NCI-H1092 treated with DMSO at 0.1 percent for 48 hours (cell line): ENCODE measurements at places on chromosomes 12 and 14.

DNA sequence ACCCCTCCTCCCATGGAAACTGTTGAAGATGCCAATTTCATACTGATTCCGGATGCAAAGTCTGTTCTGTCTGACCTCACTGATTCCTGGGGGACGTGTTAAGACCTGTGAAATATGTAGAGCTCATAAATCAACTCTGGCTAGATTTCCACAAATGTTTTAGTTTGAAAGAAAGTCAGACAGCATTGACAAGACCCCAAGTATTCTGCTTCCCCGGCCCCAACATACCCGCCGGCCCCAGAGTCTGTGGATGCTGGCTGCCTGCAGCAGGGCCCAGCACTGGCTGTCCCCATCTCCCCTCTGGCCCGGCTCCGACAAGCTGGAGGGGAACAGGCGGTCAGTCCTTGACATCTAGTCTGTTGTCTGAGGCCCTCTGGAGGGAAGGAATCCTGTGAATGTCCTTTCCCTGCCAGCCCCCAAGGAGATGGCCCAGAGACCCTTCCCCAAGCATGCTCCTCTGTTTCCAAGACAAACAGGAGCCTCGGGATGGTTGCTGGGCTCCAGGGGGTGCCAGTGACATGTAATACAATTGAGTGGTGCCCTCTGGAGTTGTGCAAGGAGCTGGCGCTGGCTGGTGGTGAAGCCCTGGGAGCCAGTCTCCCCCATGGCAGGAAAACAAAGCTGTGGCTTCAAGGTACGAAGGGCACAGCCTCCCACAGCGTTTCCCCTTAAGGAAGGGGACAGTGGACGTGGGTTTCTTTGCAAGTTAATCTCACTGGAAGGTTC lies 22.3 kb downstream of the FBLN5 start:
- DNase-seq, result no peak

- DNase-seq, result peak; percentile 57
These were observed 93.4 kb upstream of the NCOR2 start for GRCh38 chr12:124660851-124661250.

DNA sequence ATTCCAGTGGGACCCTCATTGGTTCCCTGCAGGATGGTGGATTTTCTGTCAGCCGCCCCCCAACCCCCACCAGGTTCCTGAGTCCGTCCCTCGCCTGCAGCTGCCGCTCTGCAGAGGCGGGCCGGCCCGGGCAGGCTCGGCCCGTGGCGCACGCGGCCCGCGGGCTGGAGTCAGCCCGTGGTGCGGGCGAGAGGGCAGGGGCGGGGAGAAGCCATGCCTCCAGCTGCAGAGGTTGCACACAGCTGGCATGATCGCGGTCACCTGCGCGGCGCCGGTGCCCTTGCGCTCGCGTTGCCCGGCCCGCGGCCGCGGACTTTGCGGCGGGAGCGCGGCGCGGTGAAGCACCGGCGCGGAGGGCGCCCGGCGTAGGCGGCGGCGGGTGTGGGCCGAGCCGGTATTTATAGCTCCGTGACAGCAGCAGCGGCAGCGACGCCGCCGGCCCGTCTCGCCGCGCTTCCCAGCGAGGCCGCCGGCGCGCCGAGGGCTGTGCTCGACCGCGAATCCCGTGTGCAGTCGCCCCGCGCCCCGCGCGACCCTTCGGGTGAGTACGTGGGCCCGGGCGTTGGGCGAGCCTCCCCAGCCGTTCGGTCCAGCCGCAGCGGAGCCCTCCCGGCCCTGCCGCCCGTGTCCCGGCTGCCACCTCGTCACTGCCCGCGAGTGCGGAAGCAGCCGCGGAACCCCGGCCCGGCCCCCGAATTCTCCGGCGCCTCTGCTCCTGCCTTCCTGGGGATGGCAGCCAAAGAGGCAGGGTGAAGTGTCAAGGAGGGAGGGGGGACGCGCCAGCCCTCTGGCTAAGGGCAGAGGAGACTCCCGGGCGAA lies at the start of gene TMEM117:
Gene TMEM117, plus strand, starts transcription at position 426 of the 819 bp plus-strand sequence.
- peak; percentile 41 for DNase-seq

GRCh38 chr14:70812124-70812818 lies 3.0 kb upstream of the MAP3K9 start:
- DNase-seq, result no peak

- DNase-seq, result no peak
These were observed 42.4 kb upstream of the RAD51AP1 start for GRCh38 chr12:4496145-4496838.

GRCh38 chr12:127400221-127400620 lies 866.7 kb upstream of the TMEM132C start:
- DNase-seq, result no peak

- DNase-seq, result no peak
These were observed 13.6 kb upstream of the CDCA4 start for GRCh38 chr14:105034315-105035039.
